Omental fat pad (tissue), 4 donors: ENCODE measurements at places on chromosomes 13 and 19.
A peak's percentile ranks its signal among the peaks of the same experiment; 100 is the strongest.

DNA sequence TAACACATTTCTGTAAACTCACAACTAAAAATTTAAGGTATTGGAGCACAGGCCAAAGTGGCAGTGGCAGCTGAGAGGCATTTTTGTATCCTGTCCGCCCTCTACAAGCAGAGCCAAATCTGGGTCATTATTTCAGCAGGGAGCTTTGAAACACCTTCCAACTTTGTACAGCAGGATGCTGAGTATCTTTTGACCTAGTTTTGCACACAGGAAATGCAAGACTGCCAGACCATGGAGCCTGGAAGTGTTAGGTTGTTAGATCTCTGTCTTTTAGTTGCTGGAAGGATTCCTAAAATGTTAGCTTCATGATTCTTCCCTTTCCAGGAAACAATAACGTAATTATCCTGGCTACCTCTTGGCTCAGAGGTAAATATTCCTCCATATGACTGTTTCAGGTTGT is 148.6 kb upstream of the ATXN8OS start:
- DNase-seq: no peak

- DNase-seq: no peak
Observed at GRCh38 chr13:32254916-32255723, 60.0 kb downstream of the ZAR1L start.

- peak; percentile 75 for DNase-seq
Observed at GRCh38 chr19:49983645-49984229, 22.8 kb upstream of the SIGLEC11 start.

DNA sequence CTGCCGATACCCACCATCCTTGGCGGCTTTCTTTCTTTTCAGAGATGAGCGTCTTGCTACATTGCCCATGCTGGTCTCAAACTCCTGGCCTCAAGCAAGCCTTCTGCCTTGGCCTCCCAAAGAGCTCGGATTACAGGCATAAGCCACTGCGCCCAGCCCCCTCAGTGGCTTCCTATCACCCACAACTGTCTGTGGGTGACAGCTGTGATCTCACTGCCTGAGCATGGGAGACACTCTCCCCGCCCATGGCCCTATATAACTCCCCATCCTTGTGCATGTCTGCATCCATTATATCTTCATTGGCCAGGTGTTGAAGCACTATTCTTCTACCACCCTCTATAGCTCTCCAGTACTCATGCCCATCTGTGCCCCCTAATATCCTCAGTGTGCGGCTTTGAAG is 76.2 kb downstream of the PTPRS start:
- no peak for DNase-seq

- no peak for DNase-seq
Observed at GRCh38 chr13:80931766-80932165, 590.8 kb upstream of the SPRY2 start.

GRCh38 chr19:52191951-52192350 is 2.1 kb downstream of the PPP2R1A start:
- DNase-seq: no peak

- no peak for DNase-seq
Observed at GRCh38 chr19:46426035-46426505, 2.7 kb downstream of the PNMA8C start.

GRCh38 chr13:63481334-63481733 is 2065.7 kb upstream of the PCDH20 start:
- no peak for DNase-seq

DNA sequence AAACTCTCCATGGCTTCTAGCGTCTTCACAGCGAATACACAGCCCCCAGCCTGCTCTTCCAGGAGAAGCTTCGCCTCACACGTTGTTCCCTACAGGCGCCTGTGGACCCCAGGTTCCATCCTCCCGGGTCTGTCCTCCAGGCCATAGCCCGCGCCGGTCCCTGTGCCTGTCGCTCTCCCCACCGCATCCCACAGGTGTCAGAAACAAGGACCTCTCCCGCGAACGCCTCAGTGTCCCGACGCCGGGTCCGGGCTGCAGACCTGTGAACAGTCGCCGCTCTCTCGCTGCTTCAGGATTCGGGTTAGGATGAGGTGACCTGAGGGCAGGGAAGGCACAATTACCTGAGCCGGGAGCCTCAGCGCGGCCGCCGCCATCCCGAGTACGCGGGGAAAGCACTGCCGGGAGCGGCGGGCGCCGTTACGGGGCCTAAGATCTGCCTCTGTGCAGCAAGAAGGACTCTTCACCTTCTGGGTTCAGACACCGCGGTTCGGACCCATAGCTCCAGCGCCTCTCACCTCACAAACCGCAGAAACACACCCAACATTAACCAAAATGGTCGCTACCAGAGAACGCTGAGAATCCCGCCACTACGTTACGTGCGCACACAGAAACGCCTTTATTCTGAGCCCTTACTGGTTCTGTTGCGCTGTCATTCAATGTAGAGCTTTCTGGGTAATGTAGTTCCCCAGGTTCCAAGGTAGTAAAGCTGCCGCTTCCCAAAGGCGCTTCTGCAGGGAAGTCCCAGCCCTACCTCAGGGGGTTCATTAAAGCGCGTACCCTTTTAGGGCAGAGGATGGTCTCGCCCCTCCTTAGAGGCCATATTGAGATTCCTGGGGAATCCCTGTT is at the start of gene ZNF418:
TSS of gene ZNF418 (minus strand) at position 583 of the 846 bp plus-strand sequence. CDS start 1,580 bp downstream, outside the sequence.
- DNase-seq: no peak

- no peak for DNase-seq
Observed at GRCh38 chr13:99969919-99970650, 1.5 kb downstream of the ZIC5 start.

DNA sequence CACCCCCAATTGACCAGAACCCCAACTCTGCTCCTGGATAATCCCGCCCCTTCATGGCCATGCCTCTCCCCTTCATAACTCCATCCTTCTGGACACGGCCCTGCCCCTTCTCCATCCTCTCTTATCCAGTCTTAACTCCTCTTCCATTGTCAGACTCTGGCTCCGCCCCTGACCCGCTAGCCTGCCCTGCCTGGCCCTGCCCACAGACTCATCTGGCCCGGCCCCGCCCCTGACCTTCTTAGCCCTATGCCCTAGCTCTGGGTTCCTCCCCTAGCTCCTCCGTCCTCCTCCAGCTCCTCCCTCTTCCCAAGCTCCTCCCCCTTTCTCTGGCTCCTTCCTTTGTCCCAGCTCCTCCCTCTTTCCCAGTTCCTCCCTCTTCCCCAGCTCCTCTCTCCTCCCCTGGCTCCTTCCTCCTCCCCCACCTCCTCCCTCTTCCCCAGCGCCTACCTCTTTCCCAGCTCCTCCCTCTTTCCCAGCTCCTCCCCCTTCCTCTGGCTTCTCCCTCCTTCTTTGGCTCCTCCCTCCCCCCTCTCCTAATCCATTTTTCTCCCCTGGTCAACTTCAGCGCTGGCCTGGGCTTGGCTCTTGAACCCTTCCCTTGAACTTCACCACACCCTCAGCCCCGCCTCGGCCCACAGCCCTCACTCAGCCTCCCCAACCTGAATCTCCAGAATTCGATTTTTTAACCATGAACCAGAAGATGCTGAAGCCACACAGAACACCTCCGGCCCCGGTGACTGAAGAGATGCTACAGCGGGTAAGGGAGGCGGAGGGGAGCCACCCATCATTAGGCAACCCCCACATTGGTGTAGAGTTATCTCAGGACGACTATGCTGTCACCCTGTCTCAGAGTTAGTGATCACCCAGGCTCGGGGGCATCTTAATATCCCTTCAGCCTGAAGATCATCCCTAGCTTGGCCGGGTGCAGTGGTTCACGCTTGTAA is 9.2 kb upstream of the ZNF358 start:
- no peak for DNase-seq

DNA sequence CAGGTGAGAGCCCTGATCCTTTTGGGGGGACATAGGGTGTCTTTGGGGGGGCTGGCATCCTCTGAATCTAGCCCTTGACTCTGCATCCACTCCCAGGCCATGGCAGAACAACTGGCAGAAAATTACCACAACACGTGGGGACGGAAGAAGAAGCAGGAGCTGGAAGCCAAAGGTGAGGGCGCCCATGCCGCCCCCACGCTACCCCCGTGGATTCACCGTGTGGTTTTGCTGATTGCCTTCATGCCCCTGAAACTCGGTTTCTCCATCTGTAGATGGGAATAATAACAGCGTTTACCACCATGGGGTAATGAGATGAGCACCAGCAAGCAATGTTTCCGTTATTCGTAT is 72.9 kb downstream of the RYR1 start:
- DNase-seq: no peak

- DNase-seq: no peak
Observed at GRCh38 chr19:8827277-8827676, 4.8 kb downstream of the ZNF558 start.

- no peak for DNase-seq
Observed at GRCh38 chr19:33386361-33386858, 12.9 kb downstream of the CEBPG start.

GRCh38 chr13:27281420-27281819 is 10.8 kb downstream of the RASL11A start:
- no peak for DNase-seq

DNA sequence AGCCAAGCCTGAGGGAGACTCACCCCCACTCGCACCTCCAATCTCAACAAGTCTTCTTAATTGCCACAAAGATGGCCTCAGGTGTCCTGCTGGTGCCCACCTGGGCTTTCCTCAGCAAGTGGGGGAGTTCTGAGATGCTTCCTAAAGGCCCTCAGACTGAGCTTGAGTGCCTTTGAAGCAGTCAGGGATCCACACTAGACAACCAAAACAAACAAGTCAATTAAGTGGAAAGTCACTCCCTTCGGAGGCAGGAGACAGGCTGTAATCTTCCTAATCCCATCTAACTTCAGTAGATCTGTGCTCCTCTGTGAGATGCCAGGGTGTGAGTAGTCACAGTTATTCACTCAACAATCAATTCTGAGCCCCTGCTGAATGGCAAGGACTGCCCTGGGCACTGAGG is 68.3 kb upstream of the SERP2 start:
- no peak for DNase-seq

- DNase-seq: no peak
Observed at GRCh38 chr19:40281381-40282208, 3.5 kb downstream of the AKT2 start.

DNA sequence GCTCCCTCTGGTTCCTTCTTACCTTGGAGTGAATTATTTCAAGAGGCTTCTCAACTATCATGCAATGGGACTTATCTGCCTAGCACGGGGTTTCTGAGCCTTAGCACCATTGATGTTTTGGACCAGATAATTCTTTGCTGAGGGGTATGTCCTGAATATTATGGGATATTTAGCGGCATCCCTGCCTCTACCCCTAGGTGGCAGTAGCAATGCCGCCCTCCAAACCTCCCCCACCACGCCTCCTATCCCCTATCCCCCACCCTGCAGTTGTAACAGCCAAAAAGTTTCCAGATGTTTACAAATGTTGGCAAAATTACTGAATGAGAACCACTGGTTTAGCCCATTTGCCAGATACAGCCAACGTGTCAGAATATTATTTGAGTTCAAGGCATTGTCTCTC is 125.5 kb downstream of the POSTN start:
- DNase-seq: no peak

- no peak for DNase-seq
Observed at GRCh38 chr13:28574617-28575142, 79.8 kb upstream of the FLT1 start.

GRCh38 chr13:44465318-44465717 is 91.7 kb downstream of the SERP2 start:
- DNase-seq: no peak

DNA sequence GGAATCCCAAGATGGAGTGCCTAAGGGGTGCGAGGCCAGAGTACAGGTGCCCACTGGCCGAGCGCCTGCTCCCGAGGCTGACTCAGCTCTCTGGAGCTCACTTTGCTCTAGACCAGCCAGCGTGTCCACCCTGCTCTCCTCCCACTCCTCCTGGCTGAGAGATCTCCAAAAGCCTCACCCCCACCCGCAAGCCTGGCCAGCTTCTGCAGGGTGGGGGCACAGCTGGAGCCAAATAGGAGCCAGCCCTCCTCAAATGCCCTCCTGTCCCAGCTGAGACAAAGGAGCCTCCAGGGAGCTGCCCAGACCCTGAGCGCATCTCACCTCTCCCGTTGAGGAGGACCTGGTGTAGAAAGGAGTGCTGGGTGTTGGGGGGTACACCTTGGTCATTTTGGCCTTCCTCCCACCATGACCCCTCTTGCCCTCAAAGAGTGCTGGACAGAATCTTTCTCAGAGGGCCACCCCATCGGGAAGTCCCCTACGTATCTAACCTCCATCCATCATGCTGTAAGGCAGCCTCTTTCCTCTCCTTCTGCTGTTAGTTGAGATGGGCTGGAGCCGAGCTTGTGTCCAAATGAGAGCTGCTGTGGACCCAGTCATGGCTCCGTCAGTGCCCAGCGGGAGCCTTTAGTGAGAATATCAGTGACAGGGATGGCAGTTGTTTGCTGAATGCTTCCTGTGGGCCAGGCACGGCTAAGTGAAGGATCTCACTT is 123.9 kb upstream of the VSTM2B start:
- no peak for DNase-seq

GRCh38 chr19:46186717-46187101 is 38.7 kb downstream of the IGFL2 start:
- no peak for DNase-seq

GRCh38 chr19:3470500-3471128 is 9.7 kb downstream of the SMIM24 start:
- DNase-seq: no peak

- no peak for DNase-seq
Observed at GRCh38 chr13:49731766-49732165, 40.5 kb upstream of the EBPL start.

GRCh38 chr19:49635530-49636232 is 4.3 kb downstream of the RRAS start:
- no peak for DNase-seq

DNA sequence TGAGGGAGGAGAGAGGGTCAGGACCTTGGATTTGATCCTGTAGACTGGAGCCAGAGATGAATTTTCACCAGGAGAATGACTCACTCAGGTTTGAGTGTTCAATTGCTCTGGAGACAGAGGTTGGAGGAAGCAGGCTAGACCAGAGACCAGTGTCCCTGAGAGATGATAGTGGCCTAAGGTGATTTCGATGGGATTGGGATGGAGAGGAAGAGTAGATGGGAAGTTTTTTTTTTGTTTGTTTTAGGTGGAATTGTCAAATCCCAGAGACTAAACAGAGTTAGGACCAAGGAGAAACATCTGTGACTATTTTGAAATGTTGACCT is 2.3 kb downstream of the CEBPG start:
- no peak for DNase-seq

DNA sequence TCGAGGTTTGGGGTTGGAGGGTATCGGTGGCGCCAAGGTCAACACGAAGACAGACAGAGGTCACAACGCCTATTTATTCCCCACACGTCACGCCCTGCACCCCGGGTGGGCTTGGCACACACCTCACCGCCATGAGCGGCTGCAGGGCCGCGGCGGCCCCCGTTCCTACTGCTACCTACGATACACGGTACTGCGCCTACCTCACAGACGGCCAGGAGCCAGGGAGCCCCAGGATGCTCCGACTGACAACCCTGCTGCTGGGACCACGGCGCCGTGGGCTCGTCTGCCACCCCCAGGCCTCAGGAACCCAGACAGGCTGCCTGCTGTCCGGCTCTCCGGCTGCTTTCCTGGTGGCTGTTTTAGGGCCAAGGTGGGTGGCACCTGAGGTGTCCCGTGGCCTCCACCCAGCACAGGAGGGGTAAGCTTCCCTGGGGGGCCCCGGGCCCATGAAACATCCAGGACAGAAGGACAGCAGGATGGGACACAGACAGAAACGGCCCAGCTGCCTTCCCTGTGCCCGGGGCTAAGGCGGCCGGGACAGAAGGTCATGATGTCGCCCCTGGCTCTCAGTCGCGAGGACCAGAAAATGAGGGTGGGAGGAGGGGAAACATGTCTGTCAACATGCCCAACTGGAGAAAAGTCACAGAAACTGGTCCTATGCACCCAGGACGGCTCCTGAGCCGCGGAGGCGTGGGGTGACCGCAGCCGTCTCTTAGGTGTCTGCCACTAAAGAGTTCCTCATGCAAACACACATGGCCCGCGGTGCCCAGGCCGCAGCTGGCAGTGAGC is 15.0 kb upstream of the SLC39A3 start:
- DNase-seq: no peak
